Mammary epithelial cell (primary cell): ENCODE measurements at places on chromosomes 12 and 14.

DNA sequence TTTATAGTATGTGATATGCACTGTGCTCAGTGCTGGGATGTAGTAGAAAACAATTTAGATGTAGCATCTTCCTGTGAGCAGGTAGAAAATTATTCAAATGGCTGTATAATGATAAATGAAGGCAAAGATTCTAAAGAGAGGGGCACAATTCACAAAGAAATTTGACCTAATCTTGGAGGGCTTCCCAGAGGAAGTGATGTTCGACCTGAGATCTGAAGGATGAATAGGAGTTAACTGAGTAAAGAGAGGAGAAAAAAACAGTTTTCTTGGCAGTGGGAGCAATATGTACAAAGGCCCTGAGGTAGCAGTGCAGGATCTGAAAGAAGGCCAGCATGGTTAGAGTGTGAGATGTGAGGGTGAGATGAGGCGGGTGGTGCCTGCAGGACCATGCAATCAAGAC lies 15.2 kb downstream of the RPH3A start:
- DNase-seq: no peak

- DNase-seq: no peak
Measured at GRCh38 chr12:9756170-9756569, 4.5 kb downstream of the CD69 start.

DNA sequence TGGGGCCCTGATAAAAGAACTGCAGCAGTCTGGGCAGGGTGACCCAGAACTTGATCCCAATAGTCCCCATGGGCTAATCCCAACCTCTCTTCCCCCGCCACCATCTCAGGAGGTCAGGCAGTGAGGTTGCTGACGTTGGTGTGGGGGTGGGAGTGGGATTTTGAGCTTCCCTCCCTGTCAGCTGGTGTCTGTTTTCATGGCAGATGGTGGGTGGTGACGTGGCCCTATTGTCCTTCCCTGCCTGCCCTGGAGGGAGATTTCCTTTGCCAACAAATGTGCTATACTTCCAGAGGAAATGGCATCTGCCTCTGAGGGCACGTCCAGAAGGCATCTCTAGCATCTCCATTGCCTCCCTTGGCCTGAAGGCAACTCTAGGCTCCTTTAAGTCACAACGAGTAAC lies 37.7 kb downstream of the NEUROD4 start:
- DNase-seq: no peak

GRCh38 chr12:120835304-120835612 lies 68.9 kb downstream of the SPPL3 start:
- no peak for DNase-seq

DNA sequence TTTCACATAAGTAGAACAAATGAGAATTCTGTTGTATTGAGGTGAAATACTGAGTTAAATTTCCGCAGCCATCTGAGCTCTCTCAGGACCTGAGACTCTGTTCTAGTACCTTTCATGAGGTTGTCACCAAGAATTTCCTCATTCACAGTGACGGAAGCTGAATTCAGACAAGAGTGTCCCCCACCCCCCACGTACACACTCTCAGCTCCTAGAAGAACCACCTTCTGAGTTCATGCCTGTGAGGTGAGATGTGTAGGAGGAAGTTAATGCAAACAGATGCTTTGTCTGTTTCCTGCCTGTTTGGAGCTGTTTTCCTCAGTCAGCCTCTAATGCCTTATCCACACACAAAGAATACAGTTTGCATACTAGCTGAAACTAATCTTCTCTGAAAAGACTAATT lies 18.2 kb downstream of the BICDL1 start:
- no peak for DNase-seq

- no peak for DNase-seq
Measured at GRCh38 chr14:90498198-90498597, 101.4 kb downstream of the CALM1 start.

- DNase-seq: no peak
Measured at GRCh38 chr14:103627073-103628025, 1.7 kb upstream of the KLC1 start.

DNA sequence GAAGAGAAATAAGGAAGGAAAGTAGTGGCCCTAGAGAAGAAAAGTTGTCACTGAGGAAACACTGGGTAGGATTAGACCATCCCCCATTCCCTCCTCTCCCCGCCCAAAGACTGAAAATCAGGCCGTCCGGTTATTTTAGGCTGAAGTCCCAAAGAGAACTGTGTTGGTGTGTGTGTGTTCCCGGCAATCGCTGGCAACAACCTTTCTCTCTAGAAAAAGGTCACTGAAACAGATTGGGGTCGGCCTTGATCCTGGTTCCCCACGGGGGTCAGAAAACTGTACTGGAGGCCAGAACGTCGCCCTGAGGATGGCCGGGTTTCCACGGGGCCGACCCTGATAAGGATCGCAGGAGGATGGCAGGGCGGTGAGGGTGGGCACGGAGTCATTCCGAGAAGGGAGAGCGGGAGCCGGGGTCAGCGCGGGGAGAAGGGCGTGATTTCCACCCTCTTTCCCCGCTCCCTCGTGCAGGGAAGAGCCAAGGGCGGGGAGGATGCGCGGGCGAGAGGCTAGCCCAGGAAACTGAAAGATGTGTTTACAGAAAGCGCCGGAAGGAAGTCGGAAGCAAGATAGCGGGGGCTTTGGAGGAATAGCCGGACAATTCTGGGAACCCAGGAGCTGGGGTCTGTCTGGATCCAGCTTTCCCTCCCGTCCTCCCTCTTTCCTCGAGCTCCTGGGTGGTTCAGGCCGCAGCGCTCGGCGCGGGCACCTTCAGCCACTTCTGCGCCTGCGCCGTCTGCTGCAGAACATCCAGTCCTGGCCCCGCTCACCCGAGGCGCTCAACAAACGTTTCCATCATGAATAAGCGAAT lies 25.3 kb upstream of the SPTLC2 start:
- no peak for DNase-seq

GRCh38 chr14:39956372-39956771 lies 524.1 kb upstream of the FBXO33 start:
- no peak for DNase-seq

DNA sequence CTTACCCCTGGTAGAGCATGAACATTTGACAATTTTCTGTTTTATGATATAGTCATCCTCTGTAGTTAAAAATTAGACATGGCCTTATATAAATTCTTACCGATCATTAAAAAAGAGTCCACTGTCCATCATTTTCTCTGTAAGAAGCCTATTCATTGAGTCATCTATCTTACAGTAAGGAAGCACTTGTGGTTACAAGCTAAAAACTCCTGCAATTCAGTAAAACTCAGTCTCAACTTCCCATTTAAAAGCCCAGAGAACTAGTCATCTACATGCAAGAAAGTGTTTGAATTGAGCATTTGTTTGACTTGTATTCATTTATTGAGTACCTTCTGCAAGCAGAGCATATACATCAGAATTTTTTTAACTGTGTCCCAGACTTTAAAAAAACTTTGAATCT lies 63.3 kb downstream of the GTF2A1 start:
- peak; percentile 14 for DNase-seq

- DNase-seq: peak; percentile 26
Measured at GRCh38 chr14:53458368-53458814, 305.3 kb upstream of the DDHD1 start.

GRCh38 chr14:51602310-51602709 lies 49.4 kb upstream of the FRMD6 start:
- DNase-seq: no peak

DNA sequence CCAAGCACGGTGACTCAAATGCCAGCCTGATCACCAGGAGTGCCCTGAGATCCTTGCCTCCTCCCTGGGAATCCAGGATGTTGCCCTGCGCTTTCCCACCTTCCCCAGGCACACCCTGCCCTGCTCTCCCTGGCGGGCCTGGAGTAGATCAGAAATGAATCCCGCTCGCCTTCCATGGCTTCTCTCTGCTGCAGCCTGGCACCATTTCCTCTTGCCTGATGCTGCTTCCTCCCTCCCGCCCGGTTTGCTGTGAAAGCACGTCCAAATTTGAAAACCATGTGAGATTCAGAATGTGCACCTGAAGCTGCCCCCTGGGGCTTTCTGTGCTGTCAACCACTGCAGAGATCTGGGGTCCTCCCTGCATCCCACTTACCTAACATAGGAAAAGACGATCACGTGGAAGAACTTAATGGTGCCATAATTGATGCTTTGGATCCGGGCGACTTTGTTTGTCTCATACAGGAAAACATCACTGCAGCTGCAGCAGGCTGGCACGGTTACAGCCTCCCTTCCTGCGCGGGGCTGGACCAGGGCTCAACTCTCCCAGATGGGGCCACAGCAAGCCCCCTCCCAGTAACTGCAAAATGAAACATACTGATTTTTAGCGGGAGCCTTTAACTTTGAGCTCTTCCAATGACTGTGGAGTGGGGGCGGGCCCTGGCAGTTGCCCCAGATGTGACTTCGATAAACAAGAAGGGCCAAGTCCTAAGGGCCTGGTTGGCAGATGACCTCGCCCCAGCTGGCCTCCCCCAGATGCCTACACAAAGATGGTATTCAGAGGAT lies 24.9 kb upstream of the C12orf76 start:
- DNase-seq: peak; percentile 10

GRCh38 chr12:56163533-56164344 lies 5.6 kb downstream of the MYL6 start:
- no peak for DNase-seq

DNA sequence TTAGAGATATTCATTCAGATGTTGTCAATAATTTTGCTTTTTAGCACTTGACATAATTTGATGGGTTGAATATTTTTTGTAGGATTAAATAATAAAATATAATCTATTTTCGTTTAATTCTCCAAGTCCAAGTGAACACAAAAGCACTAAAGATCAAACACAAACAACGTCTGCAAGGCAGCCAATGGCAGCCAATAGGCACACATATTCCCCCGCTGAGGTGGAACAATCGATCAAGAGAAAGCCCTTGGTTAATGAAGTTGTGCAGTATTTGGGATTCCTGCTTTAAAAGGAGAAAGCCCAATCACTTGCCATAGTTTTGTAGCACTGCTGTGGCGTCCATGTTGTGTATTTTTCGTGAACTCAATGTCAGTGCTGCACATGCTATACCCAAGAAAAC lies 1.5 kb downstream of the DHRS7 start:
- no peak for DNase-seq

- DNase-seq: no peak
Measured at GRCh38 chr14:93322929-93323599, 9.8 kb downstream of the BTBD7 start.

DNA sequence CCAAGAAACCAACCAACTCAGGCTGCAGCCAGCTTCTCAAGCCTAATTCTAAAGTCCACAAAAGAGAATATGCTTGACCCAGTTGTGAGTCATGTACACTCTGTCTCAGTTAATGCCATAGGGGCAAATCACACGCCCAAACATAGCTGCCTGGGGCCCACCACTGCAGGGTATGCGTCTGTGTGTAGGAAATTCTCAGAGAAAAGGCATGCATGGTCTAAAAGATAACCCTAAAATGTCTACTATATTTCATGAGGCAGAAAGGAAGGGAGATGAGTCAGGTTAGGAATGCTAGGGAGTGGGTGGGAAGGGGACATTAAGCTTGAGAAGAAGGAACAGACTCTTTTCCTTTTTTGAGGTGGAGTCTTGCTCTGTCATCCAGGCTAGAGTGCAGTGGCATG lies 22.3 kb upstream of the SPTLC2 start:
- peak; percentile 76 for DNase-seq

- DNase-seq: no peak
Measured at GRCh38 chr12:72139411-72139810, 132.8 kb upstream of the TRHDE start.

GRCh38 chr12:83945871-83946270 lies 966.7 kb downstream of the SLC6A15 start:
- peak; percentile 48 for DNase-seq

- DNase-seq: peak; percentile 5
Measured at GRCh38 chr12:114954511-114955055, 270.6 kb upstream of the TBX3 start.

DNA sequence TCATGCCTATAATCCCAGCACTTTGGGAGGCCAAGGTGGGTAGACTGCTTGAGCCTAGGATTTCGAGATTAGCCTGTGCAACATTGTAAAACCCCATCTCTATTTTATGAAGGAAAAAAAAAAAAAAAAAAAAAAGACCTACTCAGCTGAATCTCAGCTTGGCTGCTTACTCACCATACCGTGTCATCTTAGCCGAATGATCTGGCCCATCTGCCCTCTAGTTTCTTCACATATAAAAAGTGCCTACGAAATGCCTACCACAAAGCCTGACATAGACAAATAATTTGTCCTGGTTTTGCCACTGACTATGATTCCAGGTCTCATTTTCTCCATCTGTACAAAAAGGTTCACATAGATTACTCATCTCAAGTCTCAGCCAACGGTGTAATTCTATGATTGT lies 10.1 kb downstream of the DIABLO start:
- no peak for DNase-seq

DNA sequence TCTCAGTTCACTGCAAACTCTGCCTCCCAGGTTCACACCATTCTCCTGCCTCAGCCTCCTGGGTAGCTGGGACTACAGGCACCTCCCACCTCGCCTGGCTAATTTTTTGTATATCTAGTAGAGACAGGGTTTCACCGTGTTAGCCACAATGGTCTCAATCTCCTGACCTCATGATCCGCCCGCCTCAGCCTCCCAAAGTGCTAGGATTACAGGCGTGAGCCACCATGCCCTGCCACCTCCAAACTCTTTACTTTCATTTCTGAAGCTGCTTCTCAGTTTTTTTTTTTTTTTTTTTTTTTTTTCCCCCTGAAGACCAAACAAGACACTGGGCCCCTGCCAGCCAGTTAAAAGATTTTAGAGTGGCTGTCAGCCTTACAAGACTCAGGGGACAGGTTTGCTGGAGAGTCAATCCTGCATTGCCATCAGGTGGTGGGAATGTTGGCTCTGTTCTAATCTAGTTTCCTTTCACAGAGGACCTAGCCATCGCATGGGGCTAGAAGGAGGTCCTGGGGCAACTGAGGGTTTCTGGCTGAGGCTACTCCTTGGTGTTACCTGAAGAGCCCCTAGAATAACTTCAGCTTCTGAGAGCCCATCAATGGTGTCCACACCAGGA lies 37.4 kb upstream of the HIGD1C start:
- DNase-seq: no peak

DNA sequence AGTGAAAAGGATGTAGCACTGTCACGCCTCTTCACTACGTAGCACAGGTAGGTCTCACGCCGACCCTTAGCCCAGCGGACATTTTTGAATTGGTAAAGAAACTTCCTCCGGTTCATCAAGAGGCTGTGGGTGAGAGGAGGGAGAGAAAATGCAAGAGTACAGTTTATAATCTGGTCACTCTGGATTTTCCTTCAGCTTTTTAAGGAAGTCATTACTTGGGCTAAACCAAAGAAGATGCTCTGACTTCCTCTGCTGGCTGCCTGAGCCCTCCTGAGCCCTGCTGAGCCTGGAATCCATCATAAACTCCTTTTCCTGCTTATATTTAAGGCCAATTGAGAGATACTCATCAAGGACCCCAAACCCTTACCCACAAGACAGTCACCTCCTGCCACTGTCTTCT lies 5.8 kb downstream of the AICDA start:
- DNase-seq: no peak

DNA sequence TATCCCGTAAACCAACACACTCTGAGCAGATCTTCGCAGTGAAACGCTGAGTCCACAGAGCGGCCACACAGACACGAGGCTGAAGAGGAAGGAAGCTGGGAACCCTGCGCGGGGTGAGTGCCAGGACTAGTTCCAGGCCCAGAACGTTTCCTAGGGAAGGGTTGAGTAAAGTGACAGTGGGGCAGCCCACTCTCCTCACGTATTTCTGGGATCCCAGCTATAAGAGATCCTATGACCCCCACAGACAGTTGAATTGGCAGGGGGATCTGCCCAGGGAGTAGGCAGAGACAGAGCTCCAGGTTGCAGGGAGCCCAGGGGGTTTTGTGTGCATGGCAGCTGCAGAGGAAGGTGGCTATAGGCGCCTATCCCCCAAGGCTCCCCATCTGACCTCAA lies 51.1 kb downstream of the GTF2A1 start:
- DNase-seq: peak; percentile 11

- DNase-seq: no peak
Measured at GRCh38 chr12:132148368-132149045, 4.2 kb downstream of the NOC4L start.
